Stimulated activated CD4-positive, alpha-beta T cell treated with anti-CD3 and anti-CD28 coated beads, Interleukin-1b, Interleukin-23, amount 100 ng/mL, for 48 hours (primary cell): ENCODE measurements at places on chromosomes 3 and 15.

DNA sequence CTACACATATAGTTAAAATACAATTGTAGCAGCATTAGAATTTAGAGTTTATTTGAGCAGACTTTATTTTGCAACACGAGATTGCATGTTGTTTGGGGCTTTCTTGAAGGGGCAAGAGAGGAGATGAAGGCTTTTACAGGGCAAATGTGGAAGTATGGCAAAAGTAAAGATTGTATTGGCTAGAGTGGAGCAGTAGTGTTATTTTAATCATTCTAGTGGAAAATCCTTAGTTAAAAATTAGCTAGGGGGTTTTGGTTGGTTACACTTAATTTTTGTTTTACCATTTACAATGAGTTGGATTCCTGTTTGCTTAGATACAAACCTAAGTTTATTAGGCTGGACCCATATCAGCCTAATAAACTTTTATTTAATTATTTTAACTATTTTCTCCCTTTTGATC, 4.6 kb downstream of the OR5H15 start:
- no peak for DNase-seq

DNA sequence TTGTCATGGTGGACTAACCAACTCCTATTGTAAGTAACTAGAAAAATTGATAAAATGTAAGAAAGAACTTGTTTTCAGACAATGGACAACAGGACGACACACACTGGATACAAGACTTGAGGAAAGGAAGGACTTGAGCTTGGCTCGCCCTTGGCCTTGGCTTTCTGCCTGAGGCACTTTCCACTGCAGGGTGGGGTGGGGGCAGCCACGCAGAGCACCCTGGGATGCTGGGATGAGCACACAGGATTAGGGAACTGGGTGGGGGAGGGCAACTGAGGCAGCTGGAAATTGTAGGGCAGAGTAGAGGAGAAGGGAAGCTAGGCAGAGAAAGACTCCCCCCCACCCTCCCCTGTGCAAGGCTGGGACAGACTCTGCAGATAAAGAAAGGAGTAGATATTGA, 25.5 kb upstream of the HHATL start:
- DNase-seq, result no peak

DNA sequence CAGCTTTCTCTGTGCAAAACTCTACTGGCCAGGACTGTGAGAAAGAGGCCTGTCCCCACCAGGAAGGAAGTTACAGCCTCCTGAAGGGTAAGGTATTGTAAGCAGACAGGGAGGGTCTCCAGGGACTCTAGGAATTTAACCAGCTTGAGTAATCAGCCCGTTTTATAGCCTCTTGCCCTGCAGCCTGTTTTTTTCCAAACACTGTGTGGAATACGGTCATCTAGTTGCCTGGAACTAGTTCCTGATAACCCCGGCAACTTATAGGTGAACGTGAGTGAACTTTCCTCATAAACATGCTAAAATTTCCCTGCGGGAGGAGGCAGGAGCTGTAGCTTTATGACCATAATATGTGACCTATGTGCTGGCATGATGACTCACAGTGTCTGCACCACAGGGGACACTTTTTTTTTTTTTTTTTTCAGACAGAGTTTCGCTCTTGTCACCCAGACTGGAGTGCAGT, 60.1 kb upstream of the DAZL start:
- no peak for DNase-seq

- no peak for DNase-seq
Observed at GRCh38 chr3:17039594-17039993, 154.8 kb downstream of the PLCL2 start.

- no peak for DNase-seq
Observed at GRCh38 chr3:7205535-7205934, 344.6 kb downstream of the GRM7 start.
